Hepatocyte (in vitro differentiated cells): ENCODE measurements at places on chromosomes 6 and 20.

DNA sequence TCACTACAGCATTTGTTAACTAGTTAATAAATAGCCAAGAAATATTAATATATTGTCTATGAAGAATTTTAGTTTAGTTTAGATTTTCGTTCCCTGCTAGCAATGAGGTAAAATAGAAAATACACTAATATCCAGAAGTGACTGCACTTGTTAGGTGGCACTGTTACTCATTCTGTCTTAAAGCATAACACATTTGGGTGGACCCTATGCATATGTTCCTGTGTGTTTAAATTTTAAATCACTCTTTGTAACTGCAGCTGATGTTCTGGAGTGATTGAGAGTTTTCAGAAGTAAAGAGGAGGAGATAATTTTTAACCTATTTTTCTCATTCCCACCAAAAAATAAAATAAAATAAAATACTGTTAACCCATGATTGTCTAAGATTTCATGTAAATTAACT is 73.9 kb upstream of the SOX4 start:
- no peak overlapping the region for H3K4me3 ChIP-seq
- DNase-seq = no peak
- H3K27me3 ChIP-seq = peaks cover 18% of the 10 kb centered on the region
- H3K36me3 ChIP-seq = no peaks in the 10 kb centered on the region
- H3K4me1 ChIP-seq = no peaks in the 10 kb centered on the region
- no peak overlapping the region for H3K27ac ChIP-seq

- H3K4me3 ChIP-seq = no peak overlapping the region
- DNase-seq = no peak
- no peaks in the 10 kb centered on the region for H3K27me3 ChIP-seq
- peak overlapping the region; percentile 26 for H3K27ac ChIP-seq
Measured at GRCh38 chr6:89348372-89348771, 4.2 kb downstream of the UBE2J1 start.

DNA sequence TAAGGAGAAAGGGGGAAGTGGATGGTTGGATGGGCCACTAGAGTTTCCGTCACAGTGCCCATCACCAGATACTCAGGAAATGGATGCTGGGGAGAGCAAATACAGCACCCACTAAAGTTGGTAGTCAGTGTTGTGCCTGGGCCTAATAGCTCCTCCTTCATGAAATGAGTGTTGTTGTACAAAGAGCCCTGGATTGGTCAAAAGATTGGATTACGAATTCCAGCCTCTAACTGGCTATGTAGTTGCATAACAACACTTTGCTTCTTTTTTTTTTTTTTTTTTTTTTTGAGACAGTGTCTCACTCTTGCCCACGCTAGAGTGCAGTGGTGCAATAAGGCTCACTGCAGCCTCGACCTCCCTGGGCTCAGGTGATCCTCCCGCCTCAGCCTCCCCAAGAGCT is 27.4 kb downstream of the KCNG1 start:
- H3K4me1 ChIP-seq = no peaks in the 10 kb centered on the region
- no peak overlapping the region for H3K27ac ChIP-seq
- no peak overlapping the region for H3K4me3 ChIP-seq
- no peaks in the 10 kb centered on the region for H3K27me3 ChIP-seq

DNA sequence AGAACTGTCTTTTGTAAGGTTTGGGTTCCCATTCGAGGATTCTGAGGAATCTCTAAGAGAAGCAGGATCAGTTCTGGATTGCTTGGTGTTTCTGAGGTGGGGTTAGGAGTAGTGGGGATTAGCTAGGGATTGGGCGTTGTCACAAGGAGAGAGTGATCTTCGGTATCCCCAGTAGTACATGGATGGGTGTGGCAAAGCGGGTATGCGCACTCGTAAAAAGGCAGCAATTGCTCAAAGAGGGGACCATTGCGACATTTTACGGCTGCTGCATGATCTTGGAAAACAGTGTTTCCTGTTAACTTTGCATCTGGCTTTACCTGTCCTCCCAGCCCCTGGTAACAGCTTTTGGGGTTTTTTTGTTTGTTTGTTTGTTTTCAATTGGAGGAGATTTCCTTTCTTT is 9.7 kb upstream of the ZSCAN9 start:
- H3K27ac ChIP-seq = no peak overlapping the region
- H3K4me3 ChIP-seq = no peak overlapping the region
- no peaks in the 10 kb centered on the region for H3K4me1 ChIP-seq
- DNase-seq = no peak
- no peaks in the 10 kb centered on the region for H3K36me3 ChIP-seq

GRCh38 chr6:32970413-32971241 is 2.2 kb downstream of the BRD2 start:
- peaks cover 21% of the 10 kb centered on the region for H3K4me1 ChIP-seq
- peak overlapping the region; percentile 100 for H3K27ac ChIP-seq
- H3K4me3 ChIP-seq = peak overlapping the region; percentile 69
- no peaks in the 10 kb centered on the region for H3K36me3 ChIP-seq

DNA sequence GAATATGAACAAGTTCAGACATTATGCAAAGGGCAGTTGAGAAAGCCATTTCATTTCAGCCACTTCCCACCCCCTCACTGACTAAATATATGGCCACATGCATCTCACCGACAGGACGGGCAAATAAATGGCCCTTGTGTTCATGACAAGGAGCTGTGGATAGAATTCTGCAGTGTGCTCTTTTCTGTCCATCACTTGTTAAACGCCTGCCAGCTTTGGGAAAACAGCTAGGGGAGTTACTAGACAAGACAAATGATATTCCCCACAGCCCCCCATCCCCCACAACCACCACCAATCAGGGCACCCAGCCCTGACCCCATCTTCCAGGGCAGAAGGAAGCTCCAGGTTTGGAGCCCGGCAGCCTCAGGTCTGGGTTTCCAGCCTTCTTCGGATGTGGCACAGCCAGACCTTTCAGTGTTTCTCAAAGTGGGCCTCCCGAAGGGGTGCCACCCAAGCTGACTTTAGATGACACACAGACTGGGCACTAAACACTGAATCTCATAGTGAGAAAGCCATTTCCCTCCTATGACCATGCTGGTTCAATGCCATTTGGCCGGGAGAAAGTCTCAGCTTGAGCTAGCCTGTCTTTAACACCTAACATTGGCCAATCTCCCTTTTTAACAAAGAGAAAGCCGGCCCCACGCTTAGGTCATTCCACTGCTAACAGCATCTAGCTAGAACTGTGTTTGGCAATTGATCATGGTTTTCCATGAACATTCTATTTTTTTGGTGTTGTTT is 4.0 kb upstream of the RIPOR3 start:
- H3K27me3 ChIP-seq = no peaks in the 10 kb centered on the region
- DNase-seq = no peak
- H3K4me3 ChIP-seq = no peak overlapping the region
- H3K36me3 ChIP-seq = no peaks in the 10 kb centered on the region

GRCh38 chr6:85062884-85063283 is 298.5 kb upstream of the TBX18 start:
- DNase-seq = no peak
- H3K27ac ChIP-seq = no peak overlapping the region
- H3K27me3 ChIP-seq = no peaks in the 10 kb centered on the region
- no peak overlapping the region for H3K4me3 ChIP-seq

DNA sequence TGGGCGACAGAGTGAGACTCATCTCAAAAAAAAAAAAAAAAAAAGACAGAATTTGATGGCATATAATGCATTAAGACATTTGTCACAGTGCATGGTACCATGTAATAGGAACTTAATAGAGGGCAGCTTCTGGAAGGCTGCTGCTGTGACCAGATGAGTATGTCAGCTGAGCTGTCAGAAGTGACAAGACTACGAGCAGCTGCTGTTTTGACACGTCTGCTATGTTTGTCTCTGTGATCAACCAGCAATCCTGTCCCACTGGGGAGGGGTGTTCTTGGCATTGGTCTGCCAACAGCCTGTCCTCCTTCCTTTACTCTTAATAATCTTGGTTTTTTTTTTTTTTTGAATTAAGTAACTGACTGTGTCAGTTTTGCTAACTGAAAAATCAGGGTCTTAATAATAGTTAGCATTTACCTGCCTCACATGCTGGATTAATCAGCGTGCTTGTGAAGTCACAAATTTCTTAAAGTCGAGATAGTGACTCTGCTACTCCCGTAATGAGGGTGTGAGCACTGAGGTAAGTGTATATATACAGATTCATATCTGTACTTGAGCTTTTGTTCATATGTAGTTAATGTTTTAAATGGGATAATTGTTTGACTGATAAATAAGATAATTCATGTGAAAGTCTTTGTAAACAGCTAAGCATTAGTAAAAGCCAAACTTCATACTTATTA is 152.4 kb downstream of the BMP2 start:
- no peak overlapping the region for H3K4me3 ChIP-seq
- no peaks in the 10 kb centered on the region for H3K27me3 ChIP-seq
- no peak for DNase-seq
- no peak overlapping the region for H3K27ac ChIP-seq
- H3K4me1 ChIP-seq = peaks cover 4% of the 10 kb centered on the region

- H3K36me3 ChIP-seq = no peaks in the 10 kb centered on the region
- no peak overlapping the region for H3K4me3 ChIP-seq
- H3K27ac ChIP-seq = no peak overlapping the region
- no peaks in the 10 kb centered on the region for H3K27me3 ChIP-seq
- no peaks in the 10 kb centered on the region for H3K4me1 ChIP-seq
Measured at GRCh38 chr6:79923270-79923669, 24.1 kb downstream of the ELOVL4 start.

DNA sequence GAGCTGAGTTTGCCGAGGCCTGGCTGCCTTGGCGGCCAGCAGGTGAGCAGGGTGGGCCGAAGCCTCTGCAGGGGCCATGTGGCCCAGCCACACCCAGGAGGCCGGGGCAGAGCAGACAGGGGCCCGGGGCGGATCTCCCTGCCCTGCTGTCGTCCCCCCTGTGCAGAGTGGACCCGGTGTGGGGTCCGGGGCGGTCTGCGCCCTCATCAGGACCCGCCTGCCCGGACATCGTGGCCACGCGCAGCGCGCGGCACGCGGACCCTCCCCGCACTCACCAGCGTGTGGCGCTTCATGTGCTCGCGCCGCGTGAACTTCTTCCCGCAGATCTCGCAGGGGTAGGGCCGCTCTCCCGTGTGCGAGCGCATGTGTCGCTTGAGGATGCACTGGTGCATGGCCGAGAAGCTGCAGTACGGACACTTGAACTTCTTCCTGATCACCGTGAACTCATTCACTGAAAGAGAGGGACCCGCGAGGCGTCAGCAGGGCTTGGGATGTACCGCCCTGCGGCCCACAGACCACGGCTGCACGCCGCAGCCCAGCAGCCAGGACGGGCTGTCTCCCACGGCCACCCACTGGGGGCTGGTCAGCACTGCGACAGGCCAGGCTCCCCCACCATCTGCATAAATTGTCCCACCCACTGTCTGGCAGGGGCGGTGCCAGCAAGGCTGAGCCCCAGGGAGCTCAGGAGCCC is 13.0 kb downstream of the SLC2A4RG start:
- no peak overlapping the region for H3K27ac ChIP-seq
- H3K4me3 ChIP-seq = no peak overlapping the region
- H3K4me1 ChIP-seq = no peaks in the 10 kb centered on the region

DNA sequence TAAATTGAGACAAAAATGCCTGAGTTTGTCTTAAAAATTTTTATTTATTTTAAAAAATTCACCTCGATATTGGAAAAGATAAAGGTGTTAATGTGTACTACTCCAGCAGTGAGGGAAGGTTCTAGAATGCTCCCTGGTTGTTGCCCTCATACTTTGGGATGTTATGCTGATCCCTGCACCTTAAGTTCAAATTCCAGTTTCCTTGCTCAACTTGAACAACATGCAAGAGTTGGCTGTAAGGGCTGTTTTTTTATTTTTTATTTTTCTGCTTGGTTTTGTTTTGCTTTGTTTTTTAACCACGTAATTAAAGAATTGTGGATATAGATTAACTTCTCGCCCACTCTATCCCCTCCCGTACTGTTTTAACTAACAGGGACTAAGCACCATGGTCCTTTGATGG is 158.7 kb upstream of the CITED2 start:
- no peaks in the 10 kb centered on the region for H3K27me3 ChIP-seq
- H3K4me3 ChIP-seq = no peak overlapping the region
- DNase-seq = no peak
- H3K4me1 ChIP-seq = peaks cover 47% of the 10 kb centered on the region
- peak overlapping the region; percentile 77 for H3K27ac ChIP-seq
- no peaks in the 10 kb centered on the region for H3K36me3 ChIP-seq
